ENCODE measurements at places on chromosomes 2 and 18.

GRCh38 chr2:17387591-17387990 lies 130.6 kb downstream of the RAD51AP2 start:
- DNase-seq: no peak

- peak; percentile 66 for DNase-seq
Measured at GRCh38 chr18:35143622-35144596, 96.9 kb upstream of the ZNF397 start.

DNA sequence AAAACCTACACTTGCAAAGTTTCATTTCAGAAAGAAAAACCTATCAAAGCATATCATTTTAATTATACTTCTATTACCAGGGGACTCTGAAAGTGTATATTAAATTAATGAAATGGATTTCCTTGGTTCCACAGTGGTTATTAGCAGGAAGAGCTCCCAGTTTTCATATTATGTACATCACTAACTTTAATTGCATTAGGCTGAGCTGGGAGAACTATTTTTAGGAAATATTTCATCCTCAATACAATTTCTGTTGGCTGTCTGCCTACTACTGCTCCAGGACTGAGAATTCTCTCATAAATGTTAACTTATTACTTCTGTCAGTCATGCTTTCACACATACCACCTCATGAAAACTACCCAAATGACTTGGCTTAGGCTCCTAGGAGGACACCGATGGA lies 301.4 kb downstream of the CMPK2 start:
- no peak for DNase-seq

DNA sequence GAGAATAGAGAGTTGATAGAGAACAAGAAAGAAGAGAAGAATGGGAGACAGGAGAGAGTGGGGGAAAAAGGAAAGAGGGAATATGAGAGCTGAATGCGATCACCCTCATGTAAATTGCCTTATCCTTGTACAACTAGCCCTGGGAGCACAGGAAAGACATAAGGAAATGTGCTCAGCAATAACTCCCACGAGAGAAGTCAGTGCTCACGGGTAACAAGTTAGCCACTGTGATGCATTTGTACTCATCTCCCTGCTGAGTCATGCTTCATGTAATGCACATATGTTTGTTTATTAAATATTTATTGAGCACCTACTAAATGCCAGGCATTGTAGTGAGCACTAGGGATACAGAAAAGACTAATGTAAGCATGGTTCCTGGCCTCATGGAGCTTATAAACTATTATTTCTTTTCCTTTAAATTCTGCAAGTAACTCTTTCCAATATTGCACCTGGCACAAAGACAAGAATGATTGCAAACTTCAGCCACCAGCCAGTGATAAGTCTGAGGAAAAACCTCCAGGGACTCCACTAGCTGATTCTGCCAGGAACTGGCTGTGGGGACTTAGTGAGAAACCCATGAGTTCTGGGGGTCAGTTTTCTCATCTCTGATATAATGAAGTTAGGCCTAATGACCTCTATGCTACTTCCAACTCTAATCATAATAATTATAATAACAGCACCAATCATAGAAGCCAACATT lies 124.1 kb downstream of the LNPK start:
- no peak for DNase-seq
